ENCODE measurements at places on chromosomes 1 and 21.

- H3K36me3 ChIP-seq, result no peaks in the 10 kb centered on the region
- no peaks in the 10 kb centered on the region for H3K27me3 ChIP-seq
- DNase-seq, result peak; percentile 58
- peak within 1 kb of the TSS; percentile 78 for H3K4me3 ChIP-seq
Measured at GRCh38 chr21:33403128-33403785, at the start of gene IFNGR2. Gene IFNGR2 (plus strand): TSS chr21:33403413. CDS start chr21:33403544, 131 bp downstream.

DNA sequence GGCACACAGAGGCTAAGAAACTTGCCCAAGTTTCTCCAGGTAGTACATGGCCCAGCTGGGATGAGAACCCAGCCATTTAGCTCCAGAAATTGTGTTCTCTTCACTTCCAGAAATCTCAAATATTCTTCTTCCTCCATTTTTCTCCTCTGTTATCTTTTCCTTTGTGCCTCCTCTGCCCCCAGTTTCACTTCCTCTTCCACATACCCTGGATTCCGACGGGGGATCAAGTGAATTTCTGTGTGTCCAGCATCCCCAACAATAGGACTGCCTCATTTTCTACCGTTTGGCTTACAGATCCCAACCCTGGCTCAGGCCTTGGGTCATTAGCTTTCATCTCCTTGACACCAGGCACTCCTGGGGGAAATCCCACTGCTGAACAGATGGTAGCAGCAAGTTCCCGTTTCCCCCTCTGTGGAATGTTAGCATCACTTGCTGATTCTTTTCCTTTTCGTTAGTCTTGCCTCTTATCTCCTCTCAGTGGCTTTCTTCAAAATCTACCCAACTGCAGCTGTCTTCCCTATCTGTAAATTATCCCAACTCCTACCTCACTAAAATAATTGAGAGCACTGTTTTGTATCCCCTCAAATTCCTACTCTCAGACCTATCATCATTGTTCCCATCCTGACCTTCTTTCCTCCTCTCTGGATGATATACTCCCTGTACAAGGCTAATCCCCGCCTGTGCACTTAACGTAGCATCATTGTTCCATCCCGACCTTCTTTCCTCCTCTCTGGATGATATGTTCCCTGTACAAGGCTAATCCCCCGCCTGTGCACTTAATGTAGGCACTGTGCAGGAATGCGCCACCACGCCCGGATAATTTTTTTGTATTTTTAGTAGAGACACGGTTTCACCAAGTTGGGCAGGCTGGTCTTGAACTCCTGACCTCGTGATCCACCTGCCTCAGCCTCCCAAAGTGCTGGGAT, 36.5 kb downstream of the SCCPDH start:
- no peak overlapping the region for H3K4me3 ChIP-seq
- no peaks in the 10 kb centered on the region for H3K27me3 ChIP-seq
- H3K4me1 ChIP-seq, result no peaks in the 10 kb centered on the region
- H3K27ac ChIP-seq, result no peak overlapping the region
- peaks cover 37% of the 10 kb centered on the region for H3K36me3 ChIP-seq
- no peak for DNase-seq

DNA sequence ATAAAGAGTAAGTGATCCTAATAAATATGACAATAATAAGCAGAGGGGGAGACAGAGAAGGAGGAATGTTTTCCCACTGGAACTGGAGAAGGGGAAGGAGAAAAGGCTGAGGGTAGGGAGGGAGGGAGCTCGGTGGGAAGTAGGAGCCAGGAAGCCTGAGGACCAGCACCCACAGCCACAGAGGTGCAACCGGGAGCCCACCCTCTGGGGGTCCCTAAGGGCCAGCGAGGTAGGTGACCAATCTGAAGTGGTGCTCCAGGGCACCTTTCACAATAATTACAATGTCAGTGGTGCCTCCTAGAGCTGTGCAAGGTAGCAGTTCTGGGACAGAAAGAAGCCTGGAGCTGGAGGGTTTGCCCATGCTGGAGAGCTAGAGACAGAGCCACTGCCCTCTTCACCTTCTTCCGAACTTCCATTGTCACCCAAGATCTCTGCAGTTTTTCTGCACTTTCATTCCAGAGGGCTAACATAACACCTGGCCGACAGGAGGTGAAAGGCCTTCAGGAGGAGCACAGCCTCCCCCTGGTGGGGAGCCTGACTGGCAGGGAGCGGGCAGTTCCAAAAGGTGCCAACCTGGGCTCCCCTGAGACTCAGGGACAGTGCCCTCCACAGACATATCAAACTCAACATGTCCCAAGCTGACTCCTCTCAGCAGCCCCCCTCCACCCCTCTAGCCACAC, 4.1 kb upstream of the AHCYL1 start:
- H3K4me1 ChIP-seq, result peaks cover 36% of the 10 kb centered on the region
- no peaks in the 10 kb centered on the region for H3K27me3 ChIP-seq
- H3K4me3 ChIP-seq, result no peak overlapping the region
- H3K27ac ChIP-seq, result no peak overlapping the region
- DNase-seq, result no peak
- no peaks in the 10 kb centered on the region for H3K36me3 ChIP-seq

DNA sequence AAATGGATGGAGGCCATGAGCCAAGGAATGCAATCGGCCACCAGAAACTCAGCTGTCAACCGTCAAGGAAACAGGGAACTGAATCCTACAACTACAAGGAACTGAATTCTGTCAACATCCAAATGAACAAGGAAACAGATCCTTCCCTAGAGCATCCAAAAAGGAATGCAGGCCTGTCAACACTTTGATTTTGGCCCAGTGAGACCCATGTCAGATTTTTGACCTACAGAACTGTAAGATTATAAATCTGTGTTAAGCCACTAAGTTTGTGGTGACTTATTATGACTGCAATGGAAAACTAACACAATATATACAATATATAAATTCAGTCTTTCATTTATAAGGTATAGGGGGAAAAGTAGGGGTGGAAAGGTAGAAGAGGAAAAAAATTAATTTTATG, 55.3 kb downstream of the SHCBP1L start:
- no peak overlapping the region for H3K4me3 ChIP-seq
- H3K27me3 ChIP-seq, result no peaks in the 10 kb centered on the region
- H3K27ac ChIP-seq, result no peak overlapping the region

- H3K27ac ChIP-seq, result peak overlapping the region; percentile 73
- no peaks in the 10 kb centered on the region for H3K36me3 ChIP-seq
- peaks cover 60% of the 10 kb centered on the region for H3K4me1 ChIP-seq
- H3K27me3 ChIP-seq, result no peaks in the 10 kb centered on the region
- no peak overlapping the region for H3K4me3 ChIP-seq
Measured at GRCh38 chr1:234986750-234987414, 141.8 kb downstream of the TOMM20 start.

- H3K4me1 ChIP-seq, result no peaks in the 10 kb centered on the region
- no peak overlapping the region for H3K4me3 ChIP-seq
- no peaks in the 10 kb centered on the region for H3K27me3 ChIP-seq
- H3K27ac ChIP-seq, result no peak overlapping the region
Measured at GRCh38 chr1:51255331-51255730, 19.3 kb downstream of the RNF11 start.

DNA sequence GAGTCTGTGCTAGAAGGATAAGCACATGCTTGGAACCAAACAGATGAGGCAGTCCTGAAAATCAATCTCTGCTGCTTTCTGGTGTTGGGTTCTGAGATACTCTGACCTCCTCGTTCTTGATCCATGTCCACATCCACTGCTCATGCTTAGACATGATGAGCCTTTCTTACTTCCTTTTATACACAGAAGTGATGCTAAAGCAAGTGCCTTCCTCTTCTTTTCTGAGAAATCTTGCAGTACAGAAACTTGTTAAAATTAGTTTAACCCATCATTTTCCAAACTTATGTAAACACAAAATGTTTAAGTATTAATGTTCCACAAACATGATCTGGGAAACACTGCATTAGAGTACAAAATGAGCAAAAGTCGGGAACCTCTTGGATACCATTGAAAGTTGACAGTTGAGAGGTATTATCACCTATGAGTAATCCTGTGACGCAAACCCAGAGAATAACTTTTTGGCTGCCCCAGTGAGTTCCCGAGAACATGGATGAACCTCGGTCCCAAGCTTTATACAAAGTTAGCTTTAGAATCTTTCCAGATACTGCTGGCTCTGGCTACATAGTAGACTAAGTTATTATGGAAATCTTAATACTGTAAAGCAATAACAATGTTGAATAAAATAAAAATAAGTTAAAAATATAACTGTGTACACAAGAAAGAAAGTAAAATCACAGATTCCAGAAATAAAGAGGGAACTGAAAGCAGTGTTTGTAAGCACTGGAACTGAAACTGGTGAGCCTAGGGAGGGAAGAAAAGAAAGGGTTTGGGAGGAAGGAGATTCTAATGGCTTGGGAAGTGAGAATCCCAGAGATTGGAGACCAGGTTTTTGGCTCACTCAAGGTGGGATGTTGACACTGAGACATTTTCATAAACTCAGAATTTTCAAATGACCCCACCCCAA, 429.3 kb upstream of the RUNX1 start:
- no peak for DNase-seq
- peaks cover 7% of the 10 kb centered on the region for H3K4me1 ChIP-seq
- peak overlapping the region; percentile 68 for H3K27ac ChIP-seq
- H3K36me3 ChIP-seq, result no peaks in the 10 kb centered on the region
- no peaks in the 10 kb centered on the region for H3K27me3 ChIP-seq

GRCh38 chr1:79974659-79975058, 968.1 kb upstream of the ADGRL4 start:
- H3K4me3 ChIP-seq, result no peak overlapping the region
- no peaks in the 10 kb centered on the region for H3K27me3 ChIP-seq
- H3K27ac ChIP-seq, result no peak overlapping the region
- no peak for DNase-seq
- H3K36me3 ChIP-seq, result no peaks in the 10 kb centered on the region
- H3K4me1 ChIP-seq, result no peaks in the 10 kb centered on the region

- no peak for DNase-seq
- H3K4me1 ChIP-seq, result no peaks in the 10 kb centered on the region
- no peaks in the 10 kb centered on the region for H3K36me3 ChIP-seq
- H3K27ac ChIP-seq, result no peak overlapping the region
- no peaks in the 10 kb centered on the region for H3K27me3 ChIP-seq
Measured at GRCh38 chr21:23712166-23712565, 1895.1 kb downstream of the MRPL39 start.

DNA sequence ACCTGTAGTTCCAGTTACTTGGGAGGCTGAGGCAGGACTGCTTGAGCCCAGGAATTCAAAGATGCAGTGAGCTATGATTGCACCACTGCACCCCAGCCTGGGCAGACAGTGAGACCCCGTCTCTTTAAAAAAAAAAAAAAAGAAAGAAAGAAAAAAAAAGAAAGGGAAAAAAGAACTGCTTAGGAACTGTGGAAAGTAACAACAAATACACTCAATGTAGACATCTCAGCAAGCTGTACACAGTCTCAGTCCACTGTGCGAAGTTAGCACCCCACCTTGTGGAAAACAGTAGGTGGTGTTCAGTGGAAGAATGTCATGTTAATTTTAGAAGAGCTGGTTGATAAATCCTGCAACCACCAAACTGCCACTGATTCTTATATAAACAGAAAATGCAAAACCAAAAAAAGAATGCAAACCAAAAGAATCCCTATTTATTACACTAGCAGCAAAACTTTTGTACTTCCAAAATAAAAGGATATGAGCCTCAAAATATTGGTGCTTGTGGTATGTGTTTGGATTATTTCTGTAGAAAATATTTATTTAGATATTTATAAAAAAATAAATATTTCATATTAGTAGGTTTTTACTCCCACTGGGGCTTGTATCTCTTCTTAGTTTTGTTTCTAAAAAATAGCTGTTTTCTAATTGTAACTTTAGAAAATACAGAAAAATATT, 31.1 kb downstream of the ALG14 start:
- no peaks in the 10 kb centered on the region for H3K4me1 ChIP-seq
- H3K36me3 ChIP-seq, result no peaks in the 10 kb centered on the region
- H3K27me3 ChIP-seq, result no peaks in the 10 kb centered on the region

GRCh38 chr1:221274373-221274772, 395.1 kb downstream of the HLX start:
- H3K4me1 ChIP-seq, result no peaks in the 10 kb centered on the region
- H3K36me3 ChIP-seq, result no peaks in the 10 kb centered on the region
- DNase-seq, result peak; percentile 32
- H3K27me3 ChIP-seq, result no peaks in the 10 kb centered on the region
- H3K27ac ChIP-seq, result no peak overlapping the region

DNA sequence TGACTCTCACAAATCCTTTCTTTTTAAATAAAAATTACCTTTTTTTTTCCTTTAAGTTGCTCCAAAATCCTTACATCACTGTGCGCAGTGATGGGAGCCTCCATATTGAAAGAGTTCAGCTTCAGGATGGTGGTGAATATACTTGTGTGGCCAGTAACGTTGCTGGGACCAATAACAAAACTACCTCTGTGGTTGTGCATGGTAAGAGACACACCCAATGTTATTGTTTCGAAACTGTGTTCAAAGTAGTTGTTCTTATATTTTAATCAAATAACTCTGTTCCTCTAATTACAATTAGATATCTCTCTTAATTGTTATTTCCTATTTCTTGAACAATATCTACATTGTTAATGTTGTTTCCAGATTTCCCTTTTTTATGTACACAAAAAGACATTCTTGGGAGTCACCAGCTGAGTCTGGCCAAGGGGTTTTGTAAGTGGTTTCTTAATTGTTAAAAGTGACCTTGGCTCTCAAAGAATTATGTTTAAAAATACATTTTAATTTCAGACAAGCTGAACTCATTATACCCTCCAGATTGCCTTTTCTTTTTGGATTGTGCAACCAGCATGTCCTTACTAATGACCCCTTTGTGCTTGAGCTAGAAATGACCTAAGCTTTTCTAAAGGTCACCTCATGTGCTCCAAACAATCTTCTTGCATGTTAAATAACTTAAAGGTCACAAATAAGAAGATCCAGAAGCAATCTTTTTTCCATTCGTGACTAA, 250.1 kb downstream of the HMCN1 start:
- H3K27ac ChIP-seq, result no peak overlapping the region
- H3K36me3 ChIP-seq, result no peaks in the 10 kb centered on the region
- H3K27me3 ChIP-seq, result no peaks in the 10 kb centered on the region
- DNase-seq, result no peak

GRCh38 chr1:29121516-29121935, 2.2 kb downstream of the TMEM200B start:
- peaks cover 66% of the 10 kb centered on the region for H3K27me3 ChIP-seq
- H3K4me3 ChIP-seq, result peak overlapping the region; percentile 54
- DNase-seq, result no peak
- H3K36me3 ChIP-seq, result no peaks in the 10 kb centered on the region
- peaks cover 43% of the 10 kb centered on the region for H3K4me1 ChIP-seq

GRCh38 chr1:231460614-231461013, 38.5 kb upstream of the EGLN1 start:
- H3K36me3 ChIP-seq, result no peaks in the 10 kb centered on the region
- DNase-seq, result no peak
- peaks cover 15% of the 10 kb centered on the region for H3K4me1 ChIP-seq

DNA sequence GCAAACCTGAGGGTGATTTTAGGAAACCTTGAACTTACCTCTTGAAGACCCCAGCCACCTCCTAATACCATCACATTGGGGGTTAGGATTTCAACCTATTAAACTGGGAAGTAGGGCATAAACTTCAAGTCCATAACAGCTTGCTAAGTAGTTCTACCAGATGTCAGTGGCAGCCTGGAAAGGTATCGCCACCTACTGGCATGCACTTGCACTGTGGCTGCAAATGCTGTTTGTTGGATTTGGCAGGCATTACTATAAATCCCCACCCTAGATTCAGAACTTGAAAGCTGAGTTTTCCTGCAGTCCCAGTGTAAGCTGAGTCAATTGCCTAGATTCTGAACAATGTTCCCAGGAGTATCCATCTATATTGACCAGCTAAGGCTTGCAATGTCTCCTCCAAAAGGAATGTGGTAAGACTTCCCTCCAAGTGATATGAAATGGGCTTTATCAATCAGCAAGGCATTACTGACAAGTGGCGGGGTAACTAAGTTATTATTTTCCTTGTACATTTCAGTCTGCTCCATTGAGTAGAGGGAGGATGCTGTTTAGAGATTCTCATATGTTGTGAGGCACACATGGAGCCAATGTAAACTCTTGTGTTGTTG, 474.5 kb downstream of the PTPRC start:
- no peaks in the 10 kb centered on the region for H3K27me3 ChIP-seq
- no peaks in the 10 kb centered on the region for H3K4me1 ChIP-seq
- no peaks in the 10 kb centered on the region for H3K36me3 ChIP-seq
- no peak overlapping the region for H3K27ac ChIP-seq
- DNase-seq, result no peak

Measured in left lung (tissue), 14 donors.